SHP77 treated with DMSO at 0.1 percent for 48 hours (cell line): ENCODE measurements at places on chromosomes 16 and 17.

DNA sequence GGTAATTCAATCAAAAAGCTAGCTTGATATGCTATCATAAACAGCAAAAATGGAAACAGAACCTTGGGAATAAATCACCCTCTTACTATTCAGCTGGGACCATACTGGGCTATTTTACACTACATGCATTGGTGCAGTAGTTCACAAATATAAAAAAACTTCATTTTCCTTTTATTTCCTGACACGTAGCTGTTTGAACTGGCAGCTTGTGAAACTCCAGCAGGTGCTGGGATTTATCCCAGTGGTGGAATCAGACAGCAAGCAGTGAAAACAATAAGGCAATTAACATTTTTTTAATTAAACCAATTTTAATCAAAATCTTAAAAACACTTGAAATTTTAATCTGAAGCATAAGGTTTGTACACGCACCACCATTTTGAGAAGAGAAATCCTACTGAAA lies 240.4 kb upstream of the IRX5 start:
- DNase-seq = no peak

DNA sequence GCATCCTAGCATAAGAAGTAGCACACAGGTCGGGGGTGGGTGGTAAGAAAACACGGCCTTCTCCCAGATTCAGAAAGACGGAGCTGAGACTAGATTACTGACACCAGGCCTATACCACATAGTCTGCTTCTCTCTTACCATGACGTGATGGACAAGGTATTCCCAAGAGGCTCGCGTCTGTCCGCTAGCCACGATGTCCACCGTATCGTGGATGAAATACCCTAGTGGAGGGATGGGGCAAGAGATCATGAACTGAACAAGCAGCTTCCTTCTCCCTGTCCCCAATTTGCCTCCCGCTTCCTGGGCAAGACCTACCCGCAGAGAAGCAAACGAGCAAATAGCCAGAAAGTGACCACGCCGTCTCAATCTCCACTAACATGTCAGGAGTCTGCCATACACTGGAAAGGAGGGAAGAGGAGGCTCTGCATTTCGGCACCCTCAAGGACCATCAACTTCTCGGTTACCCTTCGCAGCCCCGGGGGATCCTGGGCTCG lies 820 bp downstream of the TLCD1 start:
- peak; percentile 47 for DNase-seq

- DNase-seq = no peak
Measured at GRCh38 chr16:57273359-57273758, 11.1 kb downstream of the PLLP start.

DNA sequence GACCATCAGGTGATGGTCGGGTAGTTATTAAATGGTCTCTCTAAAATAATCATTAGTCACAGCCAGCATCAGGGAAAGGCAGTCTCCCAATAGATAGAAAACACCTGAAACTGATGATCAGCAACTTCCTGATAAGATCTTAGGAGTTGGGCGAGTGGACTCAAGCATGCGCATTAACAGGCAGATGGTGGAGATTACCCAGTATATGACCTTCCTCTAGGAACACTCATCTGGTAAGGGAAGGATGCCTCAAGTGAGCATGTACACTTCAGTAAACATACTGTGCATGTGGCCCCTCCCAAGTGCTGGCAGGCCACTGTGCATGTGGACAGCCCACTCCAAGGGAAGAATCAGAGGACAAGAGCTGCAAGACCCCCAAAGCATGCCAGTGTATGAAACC lies 105.9 kb downstream of the ABCC12 start:
- no peak for DNase-seq

DNA sequence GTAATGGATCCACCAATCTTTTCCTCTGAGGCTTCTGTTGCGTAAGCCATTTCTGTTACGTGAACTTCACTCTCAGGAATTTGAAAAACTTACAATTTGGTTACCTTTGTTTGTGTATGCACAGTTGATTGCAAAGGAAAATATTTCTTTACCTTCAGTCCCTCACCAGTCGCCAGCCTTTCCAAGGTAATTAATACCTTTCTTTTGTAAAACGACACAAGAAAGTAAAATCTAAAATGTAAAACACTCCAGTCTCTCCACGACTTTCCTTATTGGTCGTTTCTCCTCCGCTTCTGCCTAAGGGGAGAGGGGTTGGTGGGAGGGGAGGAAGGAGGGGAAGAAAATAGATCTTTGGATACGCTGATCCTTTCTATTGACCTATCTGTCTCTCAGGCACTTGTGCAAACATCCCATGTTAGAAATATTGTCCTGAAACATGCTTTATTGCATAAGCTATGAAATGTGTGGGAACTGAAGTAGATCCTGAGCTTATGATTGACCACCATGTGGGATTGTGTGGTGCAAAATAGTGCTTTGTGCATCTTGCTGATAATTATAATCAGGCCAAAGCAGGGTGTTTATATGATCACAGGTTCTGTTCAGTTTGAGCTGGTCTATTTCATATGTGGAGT lies 32.4 kb upstream of the EFCAB13 start:
- no peak for DNase-seq

DNA sequence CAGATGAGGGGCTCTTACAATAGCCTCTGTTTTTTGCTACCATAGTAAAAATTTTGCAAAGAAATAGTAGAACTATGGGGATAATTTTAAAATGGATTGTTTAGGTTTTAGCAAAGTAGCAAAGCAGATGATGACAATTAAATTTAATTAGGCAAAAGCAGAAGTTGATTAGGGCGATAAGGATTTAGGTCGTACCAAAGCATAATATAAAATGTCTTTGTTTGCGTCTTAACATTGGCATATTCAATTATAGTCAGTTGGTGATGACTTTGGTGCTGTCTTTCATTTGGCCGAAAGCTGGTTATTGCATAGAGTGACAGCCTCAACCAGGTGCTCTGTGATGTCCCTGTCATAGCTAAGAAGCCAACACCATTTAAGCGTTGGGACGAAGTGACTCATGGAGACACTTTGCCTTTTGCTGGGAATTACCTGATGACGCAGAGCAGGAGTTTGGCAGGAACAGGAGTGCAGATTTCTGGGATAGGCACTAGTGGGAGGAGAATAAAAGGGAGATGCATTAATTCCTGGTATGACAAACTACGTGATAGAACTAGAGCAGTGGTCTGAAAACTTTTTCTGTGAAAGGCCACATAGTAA lies 38.3 kb downstream of the MAP2K6 start:
- no peak for DNase-seq

DNA sequence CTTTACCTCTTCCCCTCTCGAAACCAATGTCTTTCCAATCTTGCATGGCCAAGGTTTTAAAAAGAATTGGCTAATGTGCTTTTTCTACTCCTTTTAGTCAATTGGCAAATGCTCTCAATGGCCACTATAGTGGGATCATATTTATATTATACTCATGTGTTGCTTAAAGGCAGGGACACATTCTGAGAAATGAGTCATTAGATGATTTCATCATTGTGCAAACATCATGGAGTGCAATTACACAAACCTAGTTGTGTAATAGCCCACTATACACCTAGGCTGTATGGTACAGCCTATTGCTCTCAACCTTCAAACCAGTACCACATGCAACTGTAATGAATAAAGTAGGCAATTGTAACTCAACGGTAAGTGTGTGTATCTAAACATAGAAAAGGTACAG lies 180.9 kb downstream of the HS3ST3A1 start:
- DNase-seq = peak; percentile 75

GRCh38 chr16:67563708-67564468 lies 1.6 kb downstream of the CTCF start:
- no peak for DNase-seq
